ENCODE measurements at places on chromosomes 4 and X. TPM values are rescaled to one million over a fixed set of nuclear protein-coding genes. Genes with fewer than 3 reads are reported as not detected.

The SLC7A11 gene
- 3.0 TPM for total RNA-seq

The CT47B1 gene
- total RNA-seq: not detected

The GABRB1 gene
- not detected for total RNA-seq

The RIPPLY1 gene
- total RNA-seq: not detected

The FGF13 gene
- 1.1 TPM for total RNA-seq

The BRCC3 gene
- 19.2 TPM for total RNA-seq

DNA sequence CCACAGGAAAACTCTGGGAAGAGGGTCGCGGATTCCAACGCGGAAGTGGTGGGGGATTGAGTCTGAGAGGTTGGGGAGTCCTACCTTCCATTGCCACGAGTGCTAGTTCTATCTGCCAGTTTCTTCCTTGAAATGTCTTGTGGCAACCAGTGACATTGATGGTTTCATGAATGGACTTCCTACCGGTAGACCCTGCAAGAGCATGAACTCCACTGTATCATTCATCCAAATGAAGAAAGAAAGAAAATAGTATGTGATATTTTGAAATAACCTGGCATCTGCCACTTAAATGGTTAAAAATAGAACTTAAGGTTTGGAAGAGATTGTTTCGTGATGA lies 1.1 kb upstream of the SLC10A7 start:
- H3K36me3 ChIP-seq: no peaks in the 10 kb centered on the region
- no peak for DNase-seq
- peaks cover 8% of the 10 kb centered on the region for H3K4me1 ChIP-seq
- H3K4me3 ChIP-seq: no peak overlapping the region
- H3K27me3 ChIP-seq: no peaks in the 10 kb centered on the region

- H3K27ac ChIP-seq: no peak overlapping the region
- no peaks in the 10 kb centered on the region for H3K4me1 ChIP-seq
- H3K27me3 ChIP-seq: no peaks in the 10 kb centered on the region
- peaks cover 3% of the 10 kb centered on the region for H3K36me3 ChIP-seq
- DNase-seq: no peak
These were observed 205.2 kb downstream of the CHIC1 start for GRCh38 chrX:73768160-73768559.

DNA sequence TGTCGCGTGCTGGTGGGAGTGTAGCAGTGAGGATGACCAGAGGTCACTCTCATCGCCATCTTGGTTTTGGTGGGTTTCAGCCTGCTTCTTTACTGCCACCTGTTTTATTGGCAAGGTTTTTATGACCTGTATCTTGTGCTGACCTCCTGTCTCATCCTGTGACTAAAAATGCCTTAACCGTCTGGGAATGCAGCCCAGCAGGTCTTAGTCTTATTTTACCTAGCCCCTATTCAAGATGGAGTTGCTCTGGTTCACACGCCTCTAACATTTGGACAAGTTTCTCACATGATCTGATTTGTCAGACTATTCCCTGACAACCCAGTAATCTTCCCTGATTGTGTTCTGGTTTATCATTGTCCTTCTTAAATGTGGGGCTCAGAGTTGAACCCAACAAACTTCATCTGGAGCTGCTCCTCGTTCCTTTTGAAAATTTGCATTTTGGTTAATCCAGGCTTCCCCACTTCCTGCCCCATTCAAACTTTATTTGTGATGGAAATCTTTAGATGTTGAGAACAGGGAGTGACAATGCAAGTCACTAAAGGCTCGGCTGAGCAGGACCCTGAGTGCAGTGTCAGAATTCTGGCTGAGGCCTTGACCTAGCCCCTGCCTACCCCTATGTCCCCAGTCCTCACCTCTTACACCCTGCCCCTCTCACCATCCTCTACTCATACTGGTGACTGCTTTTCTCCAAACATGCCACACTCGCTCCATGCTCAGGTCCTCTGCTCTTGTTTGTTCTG lies 226.8 kb downstream of the STIM2 start:
- H3K27ac ChIP-seq: no peak overlapping the region
- H3K36me3 ChIP-seq: no peaks in the 10 kb centered on the region
- no peak overlapping the region for H3K4me3 ChIP-seq

GRCh38 chr4:141711211-141711610 lies 74.8 kb downstream of the IL15 start:
- H3K27ac ChIP-seq: no peak overlapping the region
- no peaks in the 10 kb centered on the region for H3K27me3 ChIP-seq
- H3K4me3 ChIP-seq: no peak overlapping the region
- DNase-seq: no peak
- H3K36me3 ChIP-seq: peaks cover 4% of the 10 kb centered on the region
- H3K4me1 ChIP-seq: no peaks in the 10 kb centered on the region

DNA sequence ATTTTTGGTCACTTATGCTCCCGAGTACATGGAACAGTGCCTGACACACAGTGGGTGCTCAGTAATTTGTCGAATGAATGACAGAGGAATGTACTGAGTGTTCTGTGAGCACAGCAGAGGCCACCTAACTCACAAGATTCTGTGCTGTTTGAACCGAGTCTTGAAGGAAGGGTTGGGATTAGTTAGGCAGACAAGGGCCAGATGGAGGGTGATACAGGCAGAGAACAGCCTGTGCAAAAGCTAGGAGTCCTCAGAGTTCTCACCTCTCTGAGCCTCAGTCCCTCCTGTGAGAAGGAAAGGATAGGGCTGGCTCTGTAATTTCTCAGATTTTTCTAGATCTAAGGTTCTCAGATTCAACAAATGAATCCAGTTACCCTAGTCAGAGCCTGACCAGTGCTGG lies 108.8 kb downstream of the NHSL2 start:
- H3K4me1 ChIP-seq: peaks cover 15% of the 10 kb centered on the region
- peak overlapping the region; percentile 36 for H3K27ac ChIP-seq
- no peak overlapping the region for H3K4me3 ChIP-seq

GRCh38 chr4:71460371-71460770 lies 121.6 kb downstream of the SLC4A4 start:
- no peak for DNase-seq
- H3K27me3 ChIP-seq: no peaks in the 10 kb centered on the region
- H3K27ac ChIP-seq: no peak overlapping the region

DNA sequence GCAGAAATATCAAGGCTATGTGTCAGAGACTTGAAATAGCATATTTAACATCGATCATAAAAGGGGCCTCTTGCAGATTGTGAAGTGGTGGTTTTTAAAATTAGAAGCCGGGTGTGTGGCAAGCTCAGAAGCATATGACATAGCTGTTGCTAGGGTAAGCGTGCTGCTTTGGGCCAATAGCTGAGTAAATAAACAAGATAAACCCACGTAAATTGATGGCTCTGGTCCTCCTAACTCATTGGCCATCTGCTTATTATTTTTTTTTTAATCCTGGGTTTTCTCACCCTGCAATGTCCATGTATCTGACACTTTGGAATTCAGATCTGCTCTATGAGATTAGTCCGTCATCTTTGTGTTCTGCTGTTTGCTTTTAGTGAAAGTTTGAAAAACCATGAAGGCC lies 32.6 kb upstream of the STOX2 start:
- H3K27ac ChIP-seq: peak overlapping the region; percentile 22
- H3K36me3 ChIP-seq: no peaks in the 10 kb centered on the region
- no peak for DNase-seq

DNA sequence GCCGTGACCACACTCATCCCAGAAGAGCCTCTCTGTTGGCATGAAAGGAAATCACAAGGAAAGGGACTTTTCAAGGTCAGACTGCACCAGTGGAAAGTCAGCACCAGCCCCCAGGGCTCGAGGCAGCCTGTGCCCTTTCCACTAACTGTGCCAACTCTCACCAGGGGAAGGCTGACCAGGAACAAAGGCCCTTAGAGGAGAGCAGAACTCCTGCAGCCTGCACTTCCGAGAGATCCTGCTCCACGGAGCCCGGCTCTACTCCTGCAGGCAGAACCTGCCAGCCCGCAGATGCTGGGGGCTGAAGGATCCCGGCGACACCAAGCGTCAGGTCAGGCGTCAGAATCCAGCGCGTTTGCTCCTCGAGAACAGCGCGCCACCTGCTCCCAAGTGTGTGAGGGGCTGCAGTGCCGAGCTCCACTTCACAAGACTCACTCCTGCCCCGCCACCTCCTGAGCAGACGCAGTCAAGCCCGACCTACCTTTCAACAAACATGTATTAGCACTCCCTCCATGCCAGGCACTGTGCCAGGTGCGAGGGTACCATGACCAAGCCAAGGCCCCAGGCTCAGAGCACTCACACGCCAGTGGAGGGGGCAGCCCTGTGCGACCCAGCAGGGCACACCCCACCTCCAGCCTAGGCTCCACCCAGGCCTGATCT lies 13.6 kb upstream of the HELT start:
- H3K27ac ChIP-seq: no peak overlapping the region
- H3K4me1 ChIP-seq: peaks cover 6% of the 10 kb centered on the region
- H3K27me3 ChIP-seq: peaks cover 90% of the 10 kb centered on the region
- peak overlapping the region; percentile 63 for H3K4me3 ChIP-seq

DNA sequence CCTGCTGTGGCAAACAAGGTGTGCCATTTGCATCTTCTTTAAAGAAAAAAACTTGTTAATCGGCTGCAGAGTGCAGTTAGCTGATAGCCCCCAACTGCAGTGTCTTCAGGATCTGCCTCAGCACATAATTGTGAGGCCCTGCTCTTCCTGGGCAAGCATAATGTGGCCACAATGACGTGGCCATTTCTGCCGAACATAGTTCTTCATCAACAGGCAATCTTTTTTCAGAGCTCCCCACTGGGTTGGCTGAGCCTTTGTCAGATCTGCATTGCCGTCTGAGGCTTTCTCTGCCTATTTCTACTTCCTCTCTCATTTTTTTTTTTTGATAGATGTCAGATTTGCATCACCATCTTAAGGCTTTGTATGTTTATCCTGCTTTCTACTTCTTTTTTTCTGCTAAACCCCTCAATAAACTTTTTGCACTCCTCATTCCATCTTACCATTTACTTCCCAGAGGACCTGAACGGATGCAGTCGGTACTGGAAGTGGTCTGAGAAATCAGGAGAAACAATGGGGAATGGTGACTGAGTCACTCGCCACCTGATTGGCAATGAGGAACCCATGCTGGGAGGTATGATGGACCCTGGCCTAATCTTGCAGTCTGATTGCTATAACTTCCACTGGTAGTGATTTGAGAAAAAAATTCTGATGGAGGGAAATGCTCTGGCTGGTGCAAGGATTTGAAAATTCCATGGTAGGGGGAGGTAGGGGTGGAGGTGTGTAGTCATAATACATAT lies 21.2 kb upstream of the TAB3 start:
- H3K4me3 ChIP-seq: no peak overlapping the region
- peak overlapping the region; percentile 34 for H3K27ac ChIP-seq
- H3K4me1 ChIP-seq: peaks cover 19% of the 10 kb centered on the region
- H3K36me3 ChIP-seq: no peaks in the 10 kb centered on the region

- H3K4me3 ChIP-seq: no peak overlapping the region
- peaks cover 45% of the 10 kb centered on the region for H3K27me3 ChIP-seq
- H3K27ac ChIP-seq: no peak overlapping the region
- no peak for DNase-seq
These were observed 98.9 kb upstream of the PJA1 start for GRCh38 chrX:69264158-69264581.

GRCh38 chrX:130136496-130136895 lies 26.2 kb upstream of the ELF4 start:
- H3K4me3 ChIP-seq: no peak overlapping the region
- no peaks in the 10 kb centered on the region for H3K27me3 ChIP-seq
- H3K27ac ChIP-seq: no peak overlapping the region
- H3K4me1 ChIP-seq: no peaks in the 10 kb centered on the region
